ENCODE measurements at places on chromosomes 5 and 9.

DNA sequence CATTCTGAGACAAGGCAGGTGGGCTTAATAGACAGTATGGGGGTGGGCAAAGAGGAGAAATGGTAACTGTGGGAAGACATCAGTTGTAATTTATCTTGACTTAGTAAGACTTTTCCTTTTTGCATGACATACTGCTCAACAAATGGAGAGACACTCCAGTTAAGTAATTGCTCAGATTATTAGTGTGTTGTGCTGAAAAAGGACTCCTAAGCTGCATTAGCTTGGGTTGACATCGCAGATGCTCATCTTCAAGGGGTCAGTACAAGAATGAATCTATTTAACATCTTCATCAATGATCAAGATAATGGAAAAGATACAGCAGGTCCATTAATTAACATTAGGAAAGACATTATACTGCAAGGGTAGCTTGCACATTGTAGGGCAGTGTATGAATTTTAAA is 181.1 kb upstream of the ELAVL2 start:
- DNase-seq: no peak

DNA sequence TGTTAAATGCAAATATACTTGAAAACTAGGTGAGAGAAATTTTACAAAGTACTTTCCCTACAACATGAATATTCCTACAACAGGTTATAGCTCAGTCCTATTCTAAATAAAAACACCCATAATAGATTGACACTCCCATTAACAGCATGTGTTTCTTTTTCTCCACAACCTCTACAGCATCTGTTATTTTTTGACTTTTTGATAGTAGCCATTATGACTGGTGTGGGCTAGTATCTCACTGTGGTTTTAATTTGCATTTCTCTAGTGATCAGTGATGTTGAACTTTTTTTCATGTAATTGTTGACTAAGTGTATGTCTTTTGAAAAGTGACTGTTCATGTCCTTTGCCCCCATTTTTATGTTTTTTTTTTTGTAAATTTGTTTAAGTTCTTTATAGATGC is 1506.1 kb upstream of the CDH9 start:
- no peak for DNase-seq

- no peak for DNase-seq
These were observed 1052.3 kb downstream of the PTPRD start for GRCh38 chr9:9560382-9561035.

- DNase-seq: peak; percentile 47
These were observed 14.3 kb downstream of the DIPK1B start for GRCh38 chr9:136726631-136727191.

GRCh38 chr9:124635285-124635684 is 128.1 kb upstream of the NR5A1 start:
- no peak for DNase-seq

GRCh38 chr5:130316971-130317680 is 412.9 kb downstream of the CHSY3 start:
- no peak for DNase-seq

- DNase-seq: no peak
These were observed 81.2 kb downstream of the CRB2 start for GRCh38 chr9:123437201-123437600.

DNA sequence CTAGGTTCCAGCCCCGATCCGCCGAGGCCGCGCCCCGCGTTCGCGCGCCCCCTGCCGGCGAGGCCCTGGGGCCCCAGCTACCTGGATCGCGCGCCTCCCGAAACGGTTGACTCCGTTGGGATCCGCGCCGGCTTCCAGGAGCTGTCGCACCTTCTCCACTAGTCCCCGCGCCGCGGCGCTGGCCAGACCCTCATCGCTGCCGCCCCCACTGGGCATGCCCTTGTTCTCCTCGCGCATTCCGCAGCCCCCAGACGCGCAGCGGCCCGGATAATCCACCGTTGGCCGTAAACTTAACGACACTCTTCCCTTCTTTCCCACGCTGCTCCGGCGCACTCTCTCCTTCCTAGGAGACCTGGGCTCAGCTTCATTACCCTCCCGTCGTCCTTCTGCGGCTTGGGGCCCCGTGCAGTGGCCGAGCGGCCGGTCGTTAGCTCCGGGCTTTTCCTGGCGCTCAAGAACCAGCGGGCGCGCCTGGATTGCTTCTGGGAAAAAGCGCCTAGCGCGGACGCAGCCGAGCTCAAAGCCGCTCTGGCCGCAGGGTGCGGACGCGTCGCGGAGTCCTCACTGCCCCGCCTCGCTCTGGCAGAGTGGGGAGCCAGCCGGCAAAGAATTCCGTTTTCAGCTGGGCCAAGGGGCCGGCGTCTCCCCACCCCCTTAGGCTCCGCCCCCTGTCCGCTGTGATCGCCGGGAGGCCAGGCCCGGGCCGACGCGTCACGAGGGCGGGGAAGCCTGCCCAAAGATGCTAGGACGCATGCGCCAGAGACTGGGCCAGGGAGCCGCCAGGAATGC is at the start of gene CDKN2B:
Gene CDKN2B (minus strand): TSS at position 589 of the 789 bp plus-strand sequence. CDS start 352 bp downstream, at position 237.
- DNase-seq: peak; percentile 71

DNA sequence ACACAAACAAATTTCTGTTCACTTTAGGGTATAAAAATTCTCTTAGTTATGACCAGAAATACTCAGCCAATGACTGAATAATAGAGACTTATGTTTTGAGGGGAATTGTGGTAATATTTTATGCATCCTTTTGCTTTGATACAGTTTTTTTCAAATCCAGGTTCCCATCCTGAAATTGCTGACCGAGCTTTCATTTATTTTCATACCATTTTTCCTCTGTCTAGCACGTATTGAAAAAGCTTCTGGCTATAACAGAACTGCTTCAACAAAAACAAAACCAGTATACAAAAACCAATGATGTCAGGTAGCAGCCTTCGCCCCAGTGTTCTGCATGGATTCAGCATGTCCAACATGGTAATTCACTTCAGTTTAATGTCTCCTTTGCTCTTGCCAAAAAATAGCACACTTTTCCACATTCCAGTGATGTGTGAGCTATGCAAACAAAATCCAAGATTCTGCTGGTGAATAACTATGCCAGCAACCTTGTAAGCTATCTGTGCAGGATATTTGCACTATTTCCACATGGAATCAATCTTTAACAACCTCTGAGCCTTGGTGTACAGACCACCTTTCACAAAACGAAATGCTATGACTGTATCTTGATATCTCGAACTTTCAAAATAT is 22.0 kb downstream of the CCNH start:
- DNase-seq: no peak

- DNase-seq: no peak
These were observed 85.1 kb downstream of the TRIO start for GRCh38 chr5:14228219-14228618.

DNA sequence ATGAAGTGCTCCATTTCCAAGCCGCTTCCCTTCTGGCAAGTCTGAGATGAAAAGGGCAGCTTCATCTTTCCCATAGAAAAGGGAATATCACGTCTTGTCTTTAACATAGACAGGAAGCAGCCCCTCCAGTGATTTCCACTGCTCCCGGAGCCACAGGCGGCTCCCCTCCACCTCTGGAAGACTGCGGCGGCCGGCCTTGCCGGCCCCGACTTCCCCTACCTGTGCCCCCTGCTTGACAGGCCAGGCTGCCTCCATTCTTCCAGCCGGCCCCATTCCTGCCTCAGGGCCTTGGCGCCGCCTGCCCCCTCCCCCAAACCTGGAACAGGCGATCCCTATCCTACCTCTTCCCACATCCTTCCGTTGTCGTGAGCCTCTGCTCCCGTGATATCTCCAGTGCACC is 141.8 kb downstream of the ZNF354C start:
- DNase-seq: no peak

DNA sequence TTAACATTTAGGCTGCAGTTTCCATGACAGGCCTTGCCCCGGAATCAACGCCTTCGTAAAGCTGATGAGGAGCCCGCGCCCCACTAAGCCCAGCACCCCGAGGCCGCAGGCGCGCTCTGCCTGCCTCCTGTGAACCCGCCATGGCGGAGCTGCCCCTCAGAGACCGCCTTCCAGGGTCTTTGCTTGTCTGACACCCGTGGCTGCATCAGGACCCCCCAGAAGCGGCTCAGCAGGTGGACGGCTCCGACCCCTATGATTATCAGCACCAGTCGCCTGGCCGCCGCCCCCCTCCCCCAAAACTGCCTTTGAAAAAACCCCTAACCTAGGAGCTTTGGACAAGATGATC is 507 bp upstream of the DPH7 start:
- DNase-seq: no peak

GRCh38 chr5:143199161-143199560 is 204.3 kb downstream of the NR3C1 start:
- no peak for DNase-seq

GRCh38 chr9:97919217-97919813 is 3.0 kb downstream of the TRMO start:
- DNase-seq: no peak

DNA sequence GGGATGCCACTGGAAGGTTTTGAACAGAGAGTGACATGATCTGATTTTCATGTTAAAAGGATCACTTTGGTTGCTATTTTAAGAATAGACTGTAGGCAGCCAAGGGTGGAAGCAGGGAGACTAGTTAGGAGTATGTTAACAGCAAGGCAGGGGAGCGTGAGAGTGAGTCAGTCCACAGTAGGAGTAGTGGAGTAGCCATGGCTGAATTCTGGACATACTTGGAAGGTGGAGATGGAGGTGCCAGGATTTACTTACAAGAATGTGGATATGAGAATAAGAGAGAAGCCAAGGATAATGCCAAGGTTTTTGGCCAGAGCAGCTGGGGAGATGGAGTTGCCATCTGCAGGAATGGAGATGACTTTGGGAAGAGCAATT is 118.8 kb downstream of the GALNT10 start:
- DNase-seq: no peak

GRCh38 chr9:71812385-71812784 is 44.1 kb upstream of the CEMIP2 start:
- no peak for DNase-seq

DNA sequence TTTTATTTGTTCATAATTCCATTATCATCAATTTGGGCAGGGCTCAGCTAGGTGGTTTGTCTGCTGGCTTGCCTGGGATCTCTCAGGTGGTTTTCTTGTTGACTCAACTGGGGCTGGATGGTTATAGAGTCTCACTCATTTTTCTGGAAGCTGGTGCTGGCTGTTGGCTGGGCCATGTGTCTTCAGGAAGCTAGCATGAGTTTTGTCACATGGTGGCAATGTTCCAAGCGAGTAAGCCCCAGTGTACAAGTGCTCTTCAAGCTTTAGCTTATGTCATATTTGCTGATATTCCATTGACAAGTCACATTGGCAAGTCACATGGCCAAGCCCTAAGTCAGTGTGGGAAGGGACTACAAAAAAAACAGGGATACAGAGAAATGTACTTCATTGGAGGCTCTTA is 2.3 kb upstream of the RASEF start:
- DNase-seq: no peak

DNA sequence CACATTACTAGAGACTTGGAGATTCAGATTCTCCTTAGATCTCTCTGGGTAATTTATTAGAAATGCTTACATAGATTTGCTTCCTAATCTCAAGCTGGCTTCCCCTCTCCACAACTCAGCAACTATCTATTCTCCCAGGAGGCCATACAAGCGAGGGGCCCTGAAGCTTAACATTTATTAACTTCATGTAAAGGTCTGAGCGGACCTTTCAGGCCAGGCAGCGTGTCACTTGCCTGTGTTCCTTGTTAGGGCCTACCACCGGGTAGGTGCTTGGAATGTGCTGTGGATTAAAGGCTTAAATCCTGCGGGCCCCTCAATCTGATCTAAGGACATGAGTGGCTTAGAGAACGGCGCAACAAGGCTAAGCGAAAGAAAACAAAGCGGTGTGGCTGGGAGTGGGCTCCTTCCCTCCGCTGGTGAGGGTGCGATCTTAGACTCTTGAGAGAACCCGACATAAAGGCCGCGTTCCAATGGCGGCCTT is 712 bp upstream of the HSPA4 start:
- no peak for DNase-seq

DNA sequence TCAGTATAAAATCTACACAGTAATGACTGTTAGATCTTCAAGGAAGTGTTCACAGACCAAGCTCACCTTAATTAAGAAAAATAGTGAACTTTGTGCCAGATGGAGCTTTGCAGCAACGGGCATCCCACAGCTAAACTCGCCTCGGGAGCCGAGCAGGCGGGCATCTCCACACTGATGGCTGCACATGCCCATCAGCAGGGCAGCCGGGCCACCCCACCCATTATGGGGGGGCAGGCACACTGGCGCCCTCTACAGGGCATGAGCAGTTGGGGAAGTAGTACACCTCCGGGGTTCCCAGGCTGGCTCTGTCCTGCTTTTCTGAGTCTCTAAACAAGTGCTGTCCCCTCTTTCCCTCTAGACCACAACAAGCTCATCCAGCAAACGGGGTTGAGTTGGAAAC is 21.6 kb downstream of the ANKS6 start:
- peak; percentile 40 for DNase-seq

GRCh38 chr9:83199240-83199639 is 136.3 kb upstream of the RASEF start:
- no peak for DNase-seq

GRCh38 chr5:42621242-42621641 is 135.4 kb upstream of the CCDC152 start:
- no peak for DNase-seq

GRCh38 chr5:113283558-113283957 is 151.2 kb downstream of the TSSK1B start:
- no peak for DNase-seq

DNA sequence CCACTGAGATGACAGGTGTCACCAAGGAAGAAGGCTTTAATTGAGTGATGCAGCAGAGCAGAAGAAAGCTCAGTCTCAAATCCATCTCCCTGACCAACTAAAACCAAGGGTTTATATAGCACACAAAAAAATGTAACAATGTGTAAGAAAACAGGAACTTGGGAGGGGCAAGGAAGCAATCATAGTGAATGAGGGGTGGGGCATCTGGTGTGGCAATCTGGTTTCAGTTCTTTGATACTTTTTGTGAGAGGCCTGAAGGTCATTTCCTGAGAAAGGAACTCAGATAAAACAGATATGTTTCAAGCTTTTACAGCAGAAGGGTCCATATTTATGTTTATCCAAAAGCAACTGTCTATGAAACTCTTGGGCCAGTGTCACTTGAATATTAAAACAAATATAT is 19.7 kb downstream of the CD180 start:
- DNase-seq: no peak

GRCh38 chr5:161138751-161139455 is 286.9 kb upstream of the ATP10B start:
- no peak for DNase-seq

DNA sequence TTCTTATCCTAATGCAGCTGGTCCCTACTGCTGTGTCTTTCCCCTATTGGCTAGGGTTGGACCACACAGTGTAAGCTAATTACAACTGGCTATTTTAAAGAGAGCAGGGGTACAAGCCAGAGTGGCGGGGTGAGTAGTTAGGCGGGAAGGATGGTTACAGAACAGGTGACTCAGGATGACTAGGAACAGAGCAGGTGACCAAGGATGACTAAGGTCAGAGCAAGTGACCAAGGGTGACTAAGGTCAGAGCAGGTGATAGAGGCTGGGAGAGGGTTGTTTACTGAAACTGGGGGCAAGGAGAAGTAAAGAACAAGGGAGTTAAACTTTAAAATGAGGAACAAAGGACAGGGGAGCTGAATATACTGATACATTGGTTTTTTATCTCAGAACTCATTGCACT is 125.4 kb downstream of the PTTG1 start:
- no peak for DNase-seq

GRCh38 chr5:142432961-142433360 is 108.1 kb upstream of the SPRY4 start:
- peak; percentile 61 for DNase-seq
